ENCODE measurements at places on chromosomes 6 and 20.

- DNase-seq: no peak
Measured at GRCh38 chr20:58523971-58524315, 8.7 kb upstream of the APCDD1L start.

GRCh38 chr6:87897663-87898062 is 150.0 kb upstream of the SPACA1 start:
- no peak for DNase-seq

DNA sequence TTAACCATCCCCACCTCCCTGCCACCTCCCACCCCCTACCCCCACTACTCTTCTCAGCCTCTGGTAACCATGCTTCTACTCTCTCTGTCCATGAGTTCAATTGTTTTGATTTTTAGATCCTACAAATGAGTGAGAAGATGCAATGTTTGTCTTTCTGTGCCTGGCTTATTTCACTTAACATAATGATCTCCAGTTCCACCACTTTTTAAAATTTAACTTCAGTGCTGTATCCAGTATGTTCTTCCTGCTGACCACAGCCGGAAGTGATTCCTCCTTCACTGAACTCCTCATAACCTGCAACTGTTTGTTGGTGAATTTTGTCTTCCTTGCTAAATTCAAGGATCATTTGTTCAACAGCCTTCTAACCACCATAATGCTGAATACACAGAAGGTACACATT is 3.9 kb downstream of the MAP7 start:
- no peak for DNase-seq

DNA sequence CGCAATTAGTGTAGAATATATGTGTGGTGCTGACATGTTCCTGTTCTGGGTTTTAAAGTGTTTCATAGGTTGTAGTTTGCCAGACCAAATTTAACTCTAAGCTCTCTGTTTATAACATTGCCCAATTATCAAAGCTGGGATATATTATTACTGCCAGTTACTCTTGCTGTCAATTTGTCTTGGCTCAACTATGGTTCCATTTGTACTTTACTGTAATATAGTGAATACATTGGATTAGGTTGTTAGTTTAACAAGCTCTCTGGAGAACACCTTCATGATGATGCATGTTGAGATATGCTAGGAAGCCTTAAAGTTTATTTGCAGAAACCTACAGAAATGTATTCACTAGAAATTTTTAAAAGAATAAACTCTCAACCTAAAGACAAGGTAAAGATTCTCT is 259.6 kb downstream of the ZFAND3 start:
- no peak for DNase-seq

GRCh38 chr6:146297815-146298214 is 245.8 kb upstream of the RAB32 start:
- DNase-seq: no peak

GRCh38 chr20:53226826-53227225 is 254.7 kb downstream of the TSHZ2 start:
- DNase-seq: no peak

GRCh38 chr6:111951497-111952085 is 78.3 kb upstream of the FYN start:
- no peak for DNase-seq

GRCh38 chr6:31473780-31474761 is 23.9 kb upstream of the MICB start:
- no peak for DNase-seq

GRCh38 chr20:561437-562231 is 18.0 kb upstream of the CSNK2A1 start:
- peak; percentile 82 for DNase-seq

- no peak for DNase-seq
Measured at GRCh38 chr6:68635706-68636513, 828 bp downstream of the ADGRB3 start.

DNA sequence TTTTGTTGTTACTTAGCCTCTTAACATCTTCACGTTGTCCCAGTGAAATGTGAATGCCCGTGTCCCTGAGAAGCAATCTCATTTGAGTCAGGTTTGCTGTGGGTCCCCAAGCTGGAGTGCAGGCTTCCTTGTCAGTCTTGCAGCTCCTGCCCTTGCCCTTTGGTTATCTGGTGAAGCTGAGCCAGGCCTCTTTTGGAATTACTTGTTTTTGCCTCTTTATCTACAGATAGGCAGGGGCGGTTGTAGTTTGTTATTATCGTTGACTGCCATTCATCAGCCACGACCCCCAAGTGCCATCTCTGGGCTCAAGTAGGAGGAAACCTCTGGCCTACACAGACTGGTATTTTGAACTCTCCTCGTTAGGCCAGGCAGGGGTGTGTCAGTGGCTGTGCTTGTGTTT is 2.2 kb downstream of the TMEM14C start:
- DNase-seq: no peak

- no peak for DNase-seq
Measured at GRCh38 chr6:14665827-14666724, 548.5 kb downstream of the CD83 start.

- no peak for DNase-seq
Measured at GRCh38 chr20:45338121-45339030, 9.8 kb downstream of the SDC4 start.

- DNase-seq: no peak
Measured at GRCh38 chr6:119250036-119250435, 99.5 kb downstream of the MAN1A1 start.

GRCh38 chr6:105596284-105596755 is 193.4 kb upstream of the PREP start:
- DNase-seq: no peak

DNA sequence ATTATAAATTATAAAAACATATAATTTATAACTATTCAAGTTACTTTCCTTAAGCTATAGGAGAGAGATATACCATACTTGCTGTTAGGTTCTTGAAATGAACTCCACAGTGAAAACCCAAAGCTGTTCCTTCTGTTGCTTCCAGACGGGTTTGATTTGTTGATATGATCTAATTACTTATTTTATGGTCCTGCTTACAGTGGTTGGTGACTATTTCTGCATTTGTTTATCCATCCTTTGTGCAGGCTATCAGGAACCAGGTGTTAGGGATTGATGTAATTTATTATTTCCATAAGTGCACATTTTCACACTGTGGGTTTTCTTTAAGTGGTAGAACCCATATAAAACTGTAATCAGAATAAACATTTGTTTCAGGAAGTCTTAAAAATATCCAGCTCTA is 167.1 kb downstream of the KIF6 start:
- DNase-seq: no peak

DNA sequence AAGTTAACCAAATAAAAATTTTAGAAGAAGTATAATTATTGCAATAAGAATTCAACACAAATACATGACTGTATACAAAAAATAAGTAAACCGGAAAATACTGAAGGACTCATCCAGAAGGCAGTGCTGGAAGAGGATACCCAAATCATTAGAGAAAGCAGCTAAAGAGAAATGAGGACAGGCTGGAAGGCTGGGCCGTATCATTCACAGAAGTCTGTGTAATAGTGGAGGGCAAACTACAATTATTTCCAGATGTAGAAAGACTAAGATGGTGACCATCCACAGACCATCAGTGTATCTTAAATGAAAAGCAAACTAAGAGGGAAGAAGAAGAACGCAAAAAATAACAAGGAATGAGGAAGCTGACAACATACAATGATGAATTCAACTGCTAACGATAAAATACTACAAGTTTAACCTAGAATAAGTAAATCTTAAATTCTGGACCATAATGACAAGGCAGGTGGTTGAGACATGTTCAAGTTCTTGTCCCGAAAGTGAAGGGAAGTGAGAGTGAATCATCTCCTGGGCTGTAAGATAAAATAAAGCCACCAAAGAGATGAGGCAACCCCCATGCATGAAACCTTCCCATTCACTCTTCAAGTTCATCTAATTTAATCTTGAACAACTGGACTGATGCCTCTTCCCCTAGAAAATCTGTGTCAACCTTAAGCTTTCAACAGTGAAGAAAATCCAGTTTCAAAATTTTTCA is 71.5 kb downstream of the SLC23A2 start:
- no peak for DNase-seq

- DNase-seq: no peak
Measured at GRCh38 chr6:16825784-16826183, 64.5 kb upstream of the ATXN1 start.

DNA sequence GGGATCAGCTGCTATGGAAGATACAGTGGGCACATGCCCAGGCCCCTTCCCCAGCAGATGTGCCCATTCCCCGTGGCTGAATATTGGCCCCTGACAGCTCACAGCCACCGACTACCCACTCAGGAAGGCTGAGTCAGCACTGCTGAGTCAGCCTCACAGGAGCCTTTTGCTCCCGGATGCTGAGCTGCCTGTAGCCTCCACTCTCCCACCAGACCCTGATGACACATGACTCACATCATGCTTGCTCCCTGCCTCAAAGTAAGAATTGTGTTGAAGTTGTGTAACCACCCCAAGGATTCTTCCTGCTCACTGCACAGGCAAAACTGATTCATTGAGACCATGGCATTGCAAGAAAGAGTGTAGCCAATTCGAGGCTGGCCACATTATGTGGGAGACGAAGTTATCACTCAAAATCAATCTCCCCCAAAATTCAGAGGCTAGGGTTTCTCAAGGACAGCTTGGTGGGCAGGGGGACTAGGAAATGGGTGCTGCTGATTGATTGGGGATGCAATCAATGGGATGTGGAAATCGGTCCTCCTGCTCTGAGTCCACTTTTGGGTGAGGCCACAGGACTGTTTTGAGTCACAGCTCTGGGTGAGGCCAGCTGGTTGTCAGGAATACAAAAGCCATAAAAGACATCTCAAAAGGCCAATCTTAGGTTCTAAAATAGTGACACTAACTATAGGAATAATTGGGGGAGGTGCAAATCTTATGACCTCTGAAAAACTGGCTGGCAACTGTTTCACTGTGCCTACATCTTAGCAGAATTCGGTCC is 556.6 kb upstream of the CDH4 start:
- DNase-seq: no peak

- DNase-seq: no peak
Measured at GRCh38 chr6:53441761-53442160, 93.0 kb upstream of the ELOVL5 start.

DNA sequence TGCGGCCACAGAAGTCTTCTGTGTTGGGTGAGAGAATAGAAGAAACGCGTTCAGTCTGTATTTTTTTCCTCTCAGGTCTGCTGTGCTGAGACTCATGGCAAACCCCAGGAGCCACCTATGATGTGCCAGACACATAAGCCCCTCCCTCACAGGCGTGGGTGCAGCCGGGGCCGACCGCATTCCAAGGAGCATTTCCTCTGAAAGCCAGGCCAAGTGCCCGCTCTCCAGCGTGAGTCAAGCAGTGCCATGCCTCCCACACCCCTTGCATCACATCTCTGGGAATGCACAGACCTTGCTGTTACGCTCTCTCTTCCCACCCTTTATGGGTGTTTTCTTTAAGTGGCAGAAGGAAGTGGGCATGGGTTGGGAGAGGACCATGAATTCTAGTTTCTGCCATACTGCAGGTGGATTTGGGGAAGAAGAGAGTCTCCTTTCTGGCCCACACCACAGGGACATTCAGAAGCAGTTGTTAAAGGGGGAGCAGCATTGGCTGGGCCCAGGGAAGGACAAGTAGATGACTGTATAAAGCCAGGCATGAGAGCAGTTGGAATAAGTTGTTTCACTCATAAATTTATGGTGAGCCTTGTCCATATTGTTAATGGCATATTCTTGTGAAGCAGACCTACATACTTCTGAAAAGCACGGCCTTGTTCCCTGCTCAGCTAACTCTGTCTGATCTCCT is 37.1 kb upstream of the TFAP2A start:
- no peak for DNase-seq

GRCh38 chr20:53826597-53827291 is 233.1 kb upstream of the ZNF217 start:
- DNase-seq: no peak

DNA sequence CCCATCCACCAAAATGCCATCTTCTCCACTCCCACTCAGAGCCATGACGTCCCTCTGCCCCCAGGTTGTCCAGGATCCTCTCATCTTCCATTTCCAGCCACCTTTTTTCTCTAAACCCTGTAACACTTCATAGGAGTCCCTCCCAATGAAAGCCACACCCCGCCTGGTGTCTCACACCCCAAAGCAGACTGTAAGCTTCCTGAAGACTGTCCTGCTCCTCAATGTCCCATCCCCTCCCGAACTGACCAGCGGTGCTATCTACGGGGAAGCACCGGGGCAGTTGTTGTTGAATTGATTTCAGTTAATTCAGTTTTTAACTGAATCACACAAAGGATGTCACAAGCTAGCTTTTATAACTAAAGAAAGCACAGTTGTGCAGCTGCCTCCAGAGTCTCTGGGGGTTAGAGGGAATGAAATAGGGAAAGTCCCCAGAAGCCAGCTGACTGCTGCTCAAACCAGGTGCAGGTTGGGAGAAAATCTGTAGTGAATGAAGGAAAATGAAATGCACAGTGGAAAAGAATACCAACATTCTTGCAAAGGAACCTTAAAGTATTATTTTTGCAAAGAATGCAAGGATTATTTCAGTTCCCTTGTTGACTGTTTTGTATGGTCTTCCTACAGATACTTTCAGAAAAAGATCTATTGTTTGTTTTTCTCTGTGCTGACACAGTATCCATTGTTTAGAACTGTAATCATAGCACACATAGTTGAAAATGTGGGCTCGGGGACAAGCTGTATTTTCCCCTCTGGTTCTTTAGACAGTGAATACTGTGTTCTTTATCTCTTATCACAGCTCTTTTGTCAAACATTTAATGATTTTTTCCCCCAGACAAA is 222.6 kb upstream of the QKI start:
- no peak for DNase-seq

- DNase-seq: no peak
Measured at GRCh38 chr20:8601542-8601912, 467.4 kb upstream of the PLCB4 start.

- DNase-seq: no peak
Measured at GRCh38 chr6:170433163-170434116, 119.7 kb downstream of the PSMB1 start.

DNA sequence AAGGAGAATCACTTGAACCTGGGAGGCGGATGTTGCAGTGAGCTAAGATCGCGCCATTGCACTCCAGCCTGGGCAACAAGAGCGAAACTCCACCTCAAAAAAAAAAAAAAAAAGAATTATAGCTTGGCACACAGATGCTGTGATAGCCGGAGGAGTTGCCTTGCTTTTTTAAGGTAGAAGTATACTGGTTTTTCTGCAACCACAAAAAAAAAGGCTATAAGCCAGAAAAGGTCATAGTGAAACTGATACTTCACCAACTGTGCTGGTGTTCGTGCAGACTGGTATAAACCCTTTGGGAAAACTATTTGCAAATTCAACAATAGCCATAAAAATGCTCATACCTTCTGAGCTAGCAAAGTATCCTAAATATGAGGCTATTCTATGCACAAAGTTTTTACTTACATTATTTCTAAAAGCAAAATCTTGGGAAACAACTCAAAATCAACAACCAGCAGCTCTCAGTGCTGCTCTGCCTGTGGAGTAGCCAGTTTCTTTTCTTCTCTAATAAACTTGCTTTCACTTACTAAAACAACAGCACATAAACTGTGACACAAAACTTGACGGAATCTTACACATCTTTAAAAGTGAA is 44.0 kb downstream of the B4GALT5 start:
- no peak for DNase-seq
